Activated gamma-delta T cell (primary cell): ENCODE measurements at places on chromosomes 7 and 10.

- no peak for DNase-seq
These were observed 26.3 kb downstream of the ENTPD7 start for GRCh38 chr10:99685597-99685967.

- no peak for DNase-seq
These were observed 111.0 kb downstream of the NRP1 start for GRCh38 chr10:33223326-33224000.

DNA sequence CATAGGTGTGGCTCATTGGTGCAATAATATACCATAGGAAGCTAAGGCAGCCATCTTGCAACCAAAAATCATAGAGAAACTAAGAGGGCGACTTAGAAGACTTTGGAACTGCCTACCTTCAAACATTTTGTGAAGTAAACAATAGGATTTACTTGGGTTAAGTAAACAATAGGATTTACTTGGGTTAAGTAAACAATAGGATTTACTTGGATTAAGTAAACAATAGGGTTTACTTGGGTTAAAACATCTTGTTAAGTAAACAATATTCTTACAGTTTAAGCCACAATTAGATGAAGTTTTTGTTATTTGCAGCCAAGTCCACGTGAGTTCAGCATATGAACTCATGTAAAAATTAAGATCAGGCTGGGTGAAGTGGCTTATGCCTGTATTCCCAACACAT, 722.4 kb upstream of the AUTS2 start:
- DNase-seq = no peak

DNA sequence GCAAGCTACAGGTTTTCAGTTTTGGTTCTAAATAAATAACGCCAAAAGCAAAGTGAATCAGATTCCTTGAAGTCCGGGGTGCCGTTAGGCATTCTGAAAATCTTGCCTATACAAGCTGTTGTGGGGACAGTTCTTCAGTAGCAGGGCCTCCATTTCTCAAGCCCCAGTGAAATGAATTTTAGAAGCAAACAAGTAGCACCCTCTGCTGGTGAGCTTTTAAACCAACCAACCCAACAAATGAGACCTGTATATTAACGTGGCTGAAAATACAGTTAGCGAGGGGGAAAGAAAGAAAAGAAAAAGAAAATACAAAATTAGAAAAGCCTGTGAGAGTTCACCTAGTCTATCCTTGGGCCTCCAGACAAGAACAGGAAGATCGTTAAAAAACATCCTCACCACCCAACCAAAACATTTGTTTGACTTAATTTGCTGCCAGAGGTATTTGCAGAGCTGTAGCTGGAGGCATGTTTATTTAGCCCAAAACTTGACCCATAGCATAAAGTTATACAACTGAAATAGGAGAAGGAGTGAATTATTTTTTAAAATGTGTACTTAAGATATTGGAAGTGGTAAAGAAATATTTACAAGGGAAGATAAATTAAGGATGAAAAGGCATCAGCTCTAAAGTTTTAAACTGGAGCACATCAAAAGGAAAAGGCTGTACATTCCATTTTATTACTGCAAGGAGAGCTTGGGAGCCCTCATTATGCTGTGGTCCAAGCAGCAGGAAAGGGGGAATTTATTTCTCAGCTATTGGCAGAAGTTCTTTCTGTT, 98.9 kb downstream of the DYNC1I1 start:
- DNase-seq = no peak

DNA sequence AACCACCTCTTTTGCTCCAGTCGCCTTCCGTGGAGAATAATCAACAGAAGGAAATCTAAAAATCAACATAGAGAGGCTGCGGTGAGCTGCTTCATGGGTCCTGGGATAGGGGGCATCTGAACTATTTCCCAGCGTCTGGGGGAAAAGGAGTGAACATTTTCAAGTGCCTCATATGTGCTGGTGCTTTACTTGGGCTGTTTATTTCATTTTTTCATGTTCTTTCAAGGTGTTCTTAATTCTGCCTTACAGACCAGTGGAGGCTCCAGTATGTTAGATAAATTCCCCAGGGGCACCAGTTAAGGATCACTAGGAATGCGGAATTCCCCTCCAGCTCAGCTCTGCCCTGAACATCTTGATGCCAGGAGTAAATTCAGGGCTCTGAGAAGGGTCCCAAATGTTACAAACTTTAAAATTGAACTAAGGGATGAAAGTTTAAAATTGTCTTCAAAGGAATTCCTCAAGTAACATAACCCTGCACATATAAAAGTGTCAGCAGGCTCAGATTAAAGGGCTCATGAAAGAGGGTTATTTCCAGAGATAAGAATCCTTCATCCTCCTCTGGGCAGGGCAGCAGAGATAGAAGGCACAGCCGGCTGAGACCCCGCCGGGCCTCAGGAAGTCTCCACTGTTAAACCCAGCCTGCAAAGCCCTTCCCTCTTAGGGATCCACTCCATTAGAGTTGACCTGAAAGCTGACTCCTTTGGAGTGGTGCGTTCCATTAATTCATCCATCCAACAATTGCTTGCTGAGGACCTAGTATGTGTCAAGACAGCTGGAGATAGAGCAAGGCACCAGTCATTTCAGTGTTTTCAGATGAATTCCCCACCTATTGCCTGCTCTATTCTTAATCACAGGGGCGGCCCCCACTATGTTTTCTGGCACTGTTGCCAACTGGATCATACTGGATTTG, 345.8 kb downstream of the KCNMA1 start:
- DNase-seq = no peak

- no peak for DNase-seq
These were observed 141.7 kb downstream of the NRCAM start for GRCh38 chr7:108314551-108314950.

- no peak for DNase-seq
These were observed 26.4 kb upstream of the ITPRID1 start for GRCh38 chr7:31487476-31487875.

GRCh38 chr10:59913547-59914237, 7.3 kb upstream of the CCDC6 start:
- no peak for DNase-seq

DNA sequence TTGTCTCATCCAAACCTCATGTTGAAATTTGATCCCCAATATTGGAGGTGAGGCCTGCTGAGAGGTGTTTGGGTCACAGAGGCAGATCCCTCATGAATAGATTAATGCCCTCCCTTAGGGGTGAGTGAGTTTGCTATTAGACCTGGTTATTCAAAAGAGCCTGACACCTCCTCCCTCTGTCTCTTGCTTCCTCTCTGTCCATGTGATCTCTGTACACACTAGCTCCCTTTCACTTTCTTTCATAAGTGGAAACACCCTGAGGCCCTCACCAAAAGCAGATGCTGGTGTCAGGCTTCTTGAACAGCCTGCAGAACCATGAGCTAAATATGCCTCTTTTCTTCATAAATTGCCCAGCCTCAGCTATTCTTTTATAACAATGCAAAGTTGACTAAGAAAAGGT, 447.1 kb downstream of the MDFIC start:
- DNase-seq = no peak

- DNase-seq = no peak
These were observed 151.6 kb downstream of the CACNA2D1 start for GRCh38 chr7:82291931-82292330.

- DNase-seq = no peak
These were observed 120.5 kb downstream of the GALNT11 start for GRCh38 chr7:152145853-152146466.

DNA sequence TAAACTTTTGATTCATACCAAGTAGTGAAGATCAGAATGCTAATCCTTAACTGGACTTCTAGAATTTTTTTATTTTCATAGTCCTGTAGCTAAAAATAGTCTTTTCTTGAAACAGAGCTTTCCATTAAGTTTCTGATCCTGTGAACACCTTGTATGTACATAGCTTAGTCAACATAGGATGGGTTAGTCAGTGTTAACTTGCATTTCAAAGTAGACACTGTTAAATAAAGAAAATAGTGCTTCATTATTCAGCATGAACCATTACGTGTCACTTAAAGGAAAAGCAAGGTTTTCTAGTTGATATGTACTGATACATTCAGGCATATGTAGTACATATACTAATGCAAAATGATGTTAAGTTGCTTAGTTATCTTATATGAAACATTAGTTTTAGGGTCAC, 7.5 kb upstream of the HDAC9 start:
- DNase-seq = no peak

DNA sequence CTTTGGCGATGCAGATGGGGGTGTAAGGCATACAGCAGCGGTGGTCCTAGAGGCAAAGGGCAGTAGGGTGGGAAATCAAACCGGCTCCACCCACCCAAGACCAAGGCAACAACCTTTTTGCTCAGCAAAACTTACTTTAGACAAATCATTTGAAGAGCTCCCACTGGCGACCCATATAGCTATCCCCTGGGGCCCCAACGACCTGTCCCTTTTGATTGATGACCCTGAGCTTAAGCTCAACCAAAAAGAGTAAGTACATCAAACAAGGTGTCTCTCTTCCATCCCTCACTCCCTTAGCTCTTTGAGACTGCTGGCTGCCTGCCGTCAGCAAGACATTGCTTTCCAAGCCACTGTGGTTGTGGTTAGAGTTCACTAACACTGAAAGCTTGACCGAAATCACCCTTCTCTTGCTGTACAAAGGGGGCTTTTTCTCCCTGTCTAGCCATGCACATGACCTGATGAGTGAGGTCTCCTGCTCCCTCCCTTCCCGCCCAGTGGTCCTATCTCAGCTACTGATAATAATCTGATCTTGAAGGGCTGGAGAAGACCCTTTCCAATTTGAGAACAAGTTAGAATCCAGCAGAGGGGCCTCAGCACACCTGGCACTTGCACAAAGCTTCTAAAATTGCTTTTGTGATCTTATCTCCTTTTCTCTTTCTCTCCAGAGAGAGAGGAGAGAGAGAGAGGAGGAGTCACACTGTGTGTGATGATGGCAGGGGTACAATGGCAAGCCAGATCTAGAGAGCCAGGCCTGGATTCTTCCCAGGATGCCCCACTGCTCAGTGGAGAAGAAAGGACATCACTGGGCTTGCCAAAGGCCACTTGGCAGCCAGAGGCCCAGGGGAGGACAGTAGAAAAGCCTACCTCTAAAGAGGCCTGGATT, 42.2 kb downstream of the XPNPEP1 start:
- no peak for DNase-seq

DNA sequence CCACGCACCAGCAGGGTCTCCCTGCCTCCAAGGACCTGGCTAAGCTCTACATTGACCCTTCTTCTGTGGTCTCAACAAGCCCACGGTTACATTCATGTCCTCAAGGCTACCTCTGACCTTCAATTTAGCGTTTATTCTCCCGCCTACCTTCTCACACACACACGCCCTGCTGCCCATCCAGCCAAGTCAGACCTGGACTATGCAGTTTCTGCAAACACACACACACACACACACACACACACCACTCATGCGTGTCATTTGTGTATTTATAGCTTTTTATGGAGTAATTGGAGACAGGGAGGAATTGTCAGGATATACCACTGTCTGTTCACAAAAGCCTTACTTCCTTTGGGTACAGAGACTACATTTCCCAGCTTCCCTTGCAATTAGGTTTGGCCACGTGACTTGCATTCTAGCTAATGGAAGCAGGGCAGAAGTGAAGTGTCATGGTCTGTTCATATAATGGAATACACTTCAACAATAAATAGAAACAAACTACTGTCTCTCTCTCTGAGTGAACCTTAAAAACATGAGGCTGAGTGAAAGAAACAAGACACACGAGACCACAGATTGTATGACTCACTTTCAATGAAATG, 53.8 kb upstream of the CPXM2 start:
- DNase-seq = no peak

DNA sequence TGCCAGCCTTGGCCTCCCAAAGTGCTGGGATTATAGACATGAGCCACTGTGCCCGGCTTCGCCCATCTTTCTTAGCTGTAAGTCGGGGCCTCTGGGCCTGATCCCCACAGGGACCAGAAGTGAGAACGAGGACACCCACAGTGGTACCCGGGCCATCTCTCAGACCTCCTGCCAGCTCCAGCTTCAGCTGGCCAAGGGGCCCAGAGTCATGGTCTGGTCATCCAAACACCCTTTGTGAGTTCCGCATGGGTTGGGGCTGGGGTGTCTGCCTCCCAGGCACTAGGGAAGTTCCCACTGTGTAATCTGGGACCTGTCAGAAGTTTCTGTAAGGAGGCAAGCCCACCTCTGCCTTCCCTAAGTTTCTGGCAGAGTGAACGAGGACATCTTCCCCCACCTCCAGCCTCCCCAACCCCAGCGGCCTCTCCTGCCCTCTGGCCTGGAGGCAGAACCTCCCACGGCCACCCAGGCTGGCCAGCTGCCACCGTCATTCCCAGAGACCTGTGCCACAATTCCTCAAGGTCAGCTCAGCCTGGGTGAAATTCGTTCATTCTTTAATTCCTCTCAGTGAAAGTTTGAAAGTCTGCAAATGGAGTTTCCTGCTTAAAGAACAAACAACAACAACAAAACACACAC, 19.5 kb upstream of the FOXL3 start:
- no peak for DNase-seq

- no peak for DNase-seq
These were observed 699.9 kb downstream of the INHBA start for GRCh38 chr7:41002741-41003610.
